ENCODE measurements at places on chromosomes 1 and 21. TPM values are rescaled to one million over a fixed set of nuclear protein-coding genes. Genes with fewer than 3 reads are reported as not detected.

DNA sequence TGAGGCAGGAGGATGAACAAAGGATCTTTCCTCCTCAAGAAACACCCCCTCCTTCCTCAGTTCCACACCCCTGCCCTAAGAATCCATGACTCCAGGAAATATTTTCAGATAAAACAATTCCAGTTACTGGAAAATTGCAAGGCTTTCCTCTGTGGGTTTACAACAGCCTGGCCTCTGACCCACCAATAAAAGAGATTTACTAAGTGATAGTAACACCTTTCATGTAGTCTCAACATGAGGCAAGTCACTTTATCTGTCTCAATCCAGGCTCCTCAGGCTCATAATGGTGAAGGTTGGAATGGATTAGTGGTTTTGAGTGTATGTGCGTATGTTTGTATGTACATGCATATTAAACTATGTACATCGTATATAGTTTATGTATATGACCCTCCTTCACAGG lies 71.4 kb upstream of the PPP2R5A start:
- no peak for DNase-seq

KRTAP26-1 gene
- not detected for total RNA-seq

TSACC gene
- total RNA-seq: 0.27 TPM

DNA sequence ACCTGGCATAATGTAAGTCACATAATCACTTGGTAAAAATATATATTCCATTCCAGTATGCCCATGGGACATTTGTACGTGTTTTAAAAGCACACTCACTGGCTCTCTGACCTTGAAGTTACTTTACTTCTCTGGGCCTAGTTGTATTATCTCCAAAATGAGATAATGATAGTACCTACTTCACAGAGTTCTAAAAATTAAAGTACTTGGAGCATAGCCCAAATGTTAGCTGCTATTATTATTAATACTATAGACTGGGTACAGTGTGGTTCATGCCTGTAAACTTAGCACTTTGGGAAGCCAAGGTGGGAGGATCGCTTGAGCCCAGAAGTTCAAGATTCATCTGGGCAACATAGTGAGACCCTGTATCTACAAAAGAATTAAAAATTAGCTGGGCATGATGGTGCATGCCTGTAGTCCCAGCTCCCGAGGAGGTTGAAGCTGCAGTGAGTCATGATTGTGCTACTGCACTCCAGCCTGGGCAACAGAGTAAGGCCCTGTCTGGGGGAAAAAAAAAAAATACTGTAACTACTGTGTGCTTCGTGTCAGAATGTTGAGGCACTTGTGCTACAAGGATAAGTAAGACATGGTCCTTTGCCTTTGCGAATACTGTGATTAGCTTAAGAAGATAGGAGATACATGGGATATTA lies 45.7 kb downstream of the TDRD5 start:
- no peak for DNase-seq

DNA sequence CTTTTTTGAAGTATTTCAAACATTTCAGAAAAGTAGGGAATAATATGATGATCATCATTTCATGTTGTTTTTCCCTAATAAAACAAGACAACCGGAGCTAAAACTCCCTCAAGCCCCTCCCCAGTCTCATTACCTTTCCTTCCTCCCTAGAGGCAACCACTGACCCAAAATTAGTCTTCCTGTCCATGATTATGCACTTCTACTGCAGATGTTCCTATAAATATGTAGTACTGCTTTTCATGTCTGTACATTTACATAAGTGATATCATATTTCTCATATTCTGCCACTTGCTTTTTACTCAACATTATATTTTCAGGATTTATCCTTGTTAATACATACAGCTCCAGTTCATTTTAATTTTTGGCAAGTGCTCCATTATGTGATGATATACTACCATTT lies 58.7 kb upstream of the GOLT1A start:
- no peak for DNase-seq

CELF3 gene
- 0.04 TPM for total RNA-seq

DNA sequence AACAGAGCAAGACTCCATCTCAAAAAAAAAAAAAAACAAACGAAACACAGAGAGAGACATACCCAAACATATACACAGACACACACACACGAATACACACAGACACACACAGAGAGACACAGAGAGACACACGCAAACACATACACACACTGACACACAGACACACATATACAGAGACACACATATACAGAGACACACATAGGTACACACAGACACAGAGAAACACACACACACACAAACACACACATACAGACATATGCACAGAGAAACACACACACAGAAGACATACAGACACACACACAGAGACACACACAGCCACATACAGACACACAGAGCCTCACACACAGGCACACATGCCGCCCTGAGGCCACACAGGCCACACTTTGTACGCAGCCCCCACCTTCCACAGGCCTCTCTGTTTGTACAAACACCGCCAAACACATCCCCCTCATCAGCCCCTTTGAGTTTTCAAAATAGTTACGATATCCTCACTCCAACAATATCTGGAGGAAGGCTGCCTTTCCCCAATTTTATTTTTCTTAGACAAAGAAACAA lies 57.5 kb upstream of the ABCG1 start:
- no peak for DNase-seq

GPX7 gene
- total RNA-seq: 146 TPM

DNA sequence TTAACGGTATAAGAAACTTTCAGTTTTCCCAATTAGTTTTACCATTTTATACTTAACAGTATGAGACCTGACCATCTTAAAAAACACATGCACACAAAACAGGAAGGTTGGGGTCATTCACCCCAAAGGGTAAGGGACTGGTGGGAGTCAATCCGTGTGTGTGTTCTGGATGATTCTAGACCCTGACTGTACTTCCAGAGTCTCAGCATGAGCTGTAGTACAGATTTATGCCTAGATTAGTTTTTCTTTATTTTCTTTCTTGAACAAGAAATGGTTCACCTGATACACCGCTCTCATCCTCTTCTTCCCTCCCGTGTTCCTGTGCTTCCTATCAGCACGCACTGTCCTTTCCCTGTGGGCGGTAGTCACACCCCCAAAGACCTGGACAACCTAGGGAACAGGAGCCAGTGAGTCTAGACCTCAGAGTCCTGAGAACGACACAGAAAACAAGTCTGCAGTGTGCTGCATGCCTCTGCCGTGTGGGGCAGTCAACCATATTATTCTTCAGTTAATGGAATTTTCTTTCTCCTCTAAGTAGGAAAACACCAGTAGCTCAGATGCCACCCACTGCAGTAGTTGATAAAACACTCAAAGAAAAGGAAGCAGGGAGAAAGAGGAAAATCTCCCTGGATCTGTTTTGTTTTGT lies 38.9 kb upstream of the MRPS6 start:
- no peak for DNase-seq

CDA gene
- total RNA-seq: 0.13 TPM

DNA sequence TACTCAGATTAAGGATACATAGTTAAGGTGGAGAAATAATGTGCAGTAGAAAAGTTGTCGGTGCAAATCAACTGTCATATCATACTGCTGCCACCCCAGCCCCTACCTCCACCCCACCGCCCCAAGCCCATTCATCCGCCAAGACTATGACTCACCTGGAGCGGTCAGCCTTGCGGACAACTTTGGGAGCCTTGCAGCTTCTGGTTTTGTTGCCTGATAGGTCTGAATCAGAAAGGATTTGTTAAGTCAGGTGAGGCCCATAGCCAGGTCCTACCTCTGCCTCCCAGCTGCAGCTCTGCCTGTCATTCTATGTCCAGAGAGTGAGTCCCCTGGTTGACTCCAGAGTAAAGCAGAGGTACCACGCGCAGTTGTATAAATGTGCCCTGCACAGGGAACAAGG lies 12.6 kb downstream of the C1orf162 start:
- no peak for DNase-seq

RGS8 gene
- 0.04 TPM for total RNA-seq

PAFAH2 gene
- total RNA-seq: 59.7 TPM

DNA sequence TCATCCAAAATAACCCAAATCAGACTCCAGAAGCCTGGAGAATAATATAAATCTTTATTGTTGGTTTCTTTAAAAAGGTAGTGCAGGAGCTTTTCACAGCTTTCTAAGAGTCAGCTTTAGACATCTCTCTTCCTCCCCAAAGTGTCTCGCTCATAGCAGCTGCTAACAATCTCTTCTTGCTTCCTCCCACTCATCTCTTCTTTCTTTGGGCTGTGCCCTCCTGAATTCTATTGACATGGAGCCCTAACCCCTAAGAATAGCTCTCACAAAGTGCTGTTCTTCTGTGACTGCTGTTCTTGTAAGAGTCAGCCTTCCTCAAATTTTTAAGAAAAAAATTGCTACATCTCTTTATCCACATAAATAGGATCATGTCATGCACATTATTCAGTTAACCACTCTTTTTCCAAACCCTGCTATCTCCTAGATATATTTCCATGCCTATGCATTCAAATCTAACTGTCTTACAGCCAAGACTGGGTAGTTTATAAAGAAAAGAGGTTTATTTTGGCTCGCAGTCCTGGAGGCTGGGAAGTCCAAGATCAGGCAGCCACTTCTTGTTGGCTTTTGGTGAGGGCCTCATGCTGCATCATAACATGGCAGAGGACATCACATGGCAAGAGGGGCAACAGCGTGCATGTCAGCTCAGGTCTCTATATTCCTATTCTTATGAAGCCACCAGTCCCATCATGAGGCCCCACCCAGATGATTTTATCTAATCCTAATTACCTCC lies 301.0 kb upstream of the POU3F1 start:
- DNase-seq: no peak

DNA sequence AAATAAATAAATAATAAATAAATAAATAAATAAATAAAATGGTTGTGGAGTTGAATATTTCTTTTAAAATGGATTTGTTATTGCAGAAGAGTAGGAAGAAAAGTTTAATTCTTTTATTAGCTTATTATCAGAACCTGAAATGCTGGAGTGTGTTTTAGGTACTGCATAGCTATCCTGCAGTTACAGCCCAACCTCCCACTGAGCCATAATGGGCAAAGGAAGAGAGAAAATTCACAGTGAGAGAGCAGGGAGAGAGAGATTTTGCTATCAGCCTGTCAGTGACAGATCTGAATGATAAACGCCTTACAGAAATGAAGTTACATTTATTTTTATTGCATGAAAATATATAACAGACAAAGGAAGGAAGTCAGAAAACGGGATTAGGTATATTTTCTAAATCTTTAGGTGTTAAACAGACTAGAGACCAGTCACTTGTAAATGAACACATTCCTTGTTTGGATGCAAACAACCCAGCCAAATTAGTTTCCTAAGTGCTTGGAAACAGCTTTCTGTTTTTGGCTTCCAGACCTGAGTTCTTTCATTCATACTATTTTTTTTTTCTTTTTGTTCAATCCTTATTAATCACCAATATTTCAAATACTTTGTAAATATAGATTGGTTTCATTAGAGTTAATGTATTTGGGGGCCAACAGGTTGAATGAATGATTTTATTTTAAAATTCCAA lies 425.3 kb downstream of the USP25 start:
- DNase-seq: no peak

- peak; percentile 35 for DNase-seq
These were observed 646 bp downstream of the IER5 start for GRCh38 chr1:181089017-181089675.

MROH9 gene
- 0.09 TPM for total RNA-seq

- peak; percentile 53 for DNase-seq
These were observed 80.8 kb upstream of the RAB4A start for GRCh38 chr1:229190057-229190575.

- DNase-seq: no peak
These were observed 200.2 kb downstream of the HIVEP3 start for GRCh38 chr1:41718497-41718896.

GRCh38 chr1:66628926-66629325 lies 95.0 kb downstream of the SGIP1 start:
- no peak for DNase-seq

- DNase-seq: no peak
These were observed 56.0 kb downstream of the LTN1 start for GRCh38 chr21:28936721-28937120.

- no peak for DNase-seq
These were observed 99.2 kb upstream of the GNG4 start for GRCh38 chr1:235748747-235749146.

TSSK3 gene
- 1.2 TPM for total RNA-seq

GRCh38 chr1:44108241-44108640 lies 10.4 kb upstream of the KLF17 start:
- no peak for DNase-seq

NR5A2 gene
- total RNA-seq: 3.7 TPM

DNA sequence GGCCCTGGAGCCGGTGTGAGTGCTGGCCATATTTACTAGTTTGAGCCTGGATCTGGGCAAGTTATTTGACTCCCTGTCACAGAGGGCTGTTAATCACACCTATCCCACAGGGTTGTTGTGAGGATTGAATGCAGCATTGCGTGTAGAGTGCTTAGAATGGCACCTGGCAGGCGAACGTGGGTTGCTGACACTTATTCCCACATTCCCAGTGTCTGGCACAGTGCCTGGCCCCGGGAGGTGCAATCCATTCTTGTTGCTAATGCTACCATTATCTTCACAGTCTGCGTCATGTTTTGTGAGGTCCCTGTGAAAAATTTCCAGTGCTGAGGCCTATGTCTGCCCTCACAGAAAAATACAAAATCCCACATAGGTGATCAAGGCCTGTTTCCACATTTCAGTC lies 66.1 kb downstream of the CD2 start:
- no peak for DNase-seq

S100A12 gene
- 1.4 TPM for total RNA-seq

- DNase-seq: peak; percentile 83
These were observed 1.1 kb downstream of the NMNAT2 start for GRCh38 chr1:183416850-183417771.

- DNase-seq: no peak
These were observed 19.7 kb downstream of the PPFIA4 start for GRCh38 chr1:203045821-203046594.

DNA sequence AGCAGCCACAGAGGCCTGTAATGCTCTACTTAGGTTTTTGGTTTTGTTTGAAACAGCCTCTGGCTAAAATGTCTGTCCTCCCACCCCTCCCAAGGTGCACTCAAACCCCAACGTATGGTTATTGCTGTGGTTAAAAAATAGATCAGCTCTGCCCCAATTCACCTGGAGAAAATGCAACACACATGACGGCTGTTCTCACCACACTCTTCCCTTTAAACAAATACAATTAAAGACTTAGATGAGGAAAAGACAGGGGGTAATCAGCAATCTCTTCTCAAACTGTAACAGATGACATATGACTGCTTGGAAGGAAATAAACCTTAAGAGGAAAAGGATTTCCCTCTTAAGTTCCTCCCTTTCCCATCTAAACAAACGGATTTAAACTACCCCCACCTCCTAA lies 6.2 kb upstream of the MTMR11 start:
- DNase-seq: no peak

ZNF691 gene
- total RNA-seq: 9.9 TPM

CYP4A22 gene
- total RNA-seq: not detected

DNA sequence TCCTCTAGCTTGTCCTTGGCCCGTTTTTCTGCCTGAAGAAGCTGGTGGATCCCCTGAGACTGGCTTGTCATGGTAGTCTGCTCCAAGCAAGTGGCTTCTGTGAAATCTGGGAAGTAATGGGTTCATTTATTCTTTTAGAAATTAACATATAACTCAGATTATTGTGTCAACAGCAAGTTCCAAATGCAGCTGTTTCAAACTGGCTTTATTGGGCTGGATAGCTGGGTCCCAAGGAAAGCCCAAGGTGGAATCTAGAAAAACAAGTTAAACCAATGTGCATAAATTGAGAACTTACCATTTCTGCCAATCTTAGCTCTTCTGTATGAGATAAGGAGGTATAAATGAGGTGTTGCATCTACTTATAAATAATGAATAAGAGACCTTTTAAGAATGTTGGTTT lies at the start of gene ATP6V1G3:
Gene ATP6V1G3, minus strand, starts transcription at position 101 of the 400 bp plus-strand sequence. Its CDS starts 30 bp downstream, at position 71.
- DNase-seq: no peak
